ENCODE measurements at places on chromosomes 3 and 15.

- no peak for DNase-seq
Observed at GRCh38 chr3:13115991-13116390, 42.8 kb upstream of the IQSEC1 start.

DNA sequence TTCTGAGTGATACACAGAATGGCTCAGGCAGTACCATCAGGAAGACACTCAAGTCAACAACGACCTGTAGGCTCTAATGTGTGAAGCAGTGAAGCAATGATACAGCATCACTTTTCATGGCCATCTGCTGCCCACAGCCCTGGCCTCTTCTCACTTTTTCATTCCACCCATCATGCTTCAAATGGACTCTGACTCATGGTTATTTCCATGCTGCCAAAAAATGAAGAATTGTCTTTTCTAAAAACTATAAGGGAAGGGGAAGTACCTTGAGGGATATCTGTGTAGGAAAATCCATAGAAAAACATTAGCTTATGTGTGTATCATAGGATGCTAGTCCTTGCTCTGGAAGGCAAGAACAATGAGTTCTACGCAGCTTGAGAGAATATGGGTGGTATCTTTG lies 11.5 kb downstream of the HGD start:
- no peak for DNase-seq

DNA sequence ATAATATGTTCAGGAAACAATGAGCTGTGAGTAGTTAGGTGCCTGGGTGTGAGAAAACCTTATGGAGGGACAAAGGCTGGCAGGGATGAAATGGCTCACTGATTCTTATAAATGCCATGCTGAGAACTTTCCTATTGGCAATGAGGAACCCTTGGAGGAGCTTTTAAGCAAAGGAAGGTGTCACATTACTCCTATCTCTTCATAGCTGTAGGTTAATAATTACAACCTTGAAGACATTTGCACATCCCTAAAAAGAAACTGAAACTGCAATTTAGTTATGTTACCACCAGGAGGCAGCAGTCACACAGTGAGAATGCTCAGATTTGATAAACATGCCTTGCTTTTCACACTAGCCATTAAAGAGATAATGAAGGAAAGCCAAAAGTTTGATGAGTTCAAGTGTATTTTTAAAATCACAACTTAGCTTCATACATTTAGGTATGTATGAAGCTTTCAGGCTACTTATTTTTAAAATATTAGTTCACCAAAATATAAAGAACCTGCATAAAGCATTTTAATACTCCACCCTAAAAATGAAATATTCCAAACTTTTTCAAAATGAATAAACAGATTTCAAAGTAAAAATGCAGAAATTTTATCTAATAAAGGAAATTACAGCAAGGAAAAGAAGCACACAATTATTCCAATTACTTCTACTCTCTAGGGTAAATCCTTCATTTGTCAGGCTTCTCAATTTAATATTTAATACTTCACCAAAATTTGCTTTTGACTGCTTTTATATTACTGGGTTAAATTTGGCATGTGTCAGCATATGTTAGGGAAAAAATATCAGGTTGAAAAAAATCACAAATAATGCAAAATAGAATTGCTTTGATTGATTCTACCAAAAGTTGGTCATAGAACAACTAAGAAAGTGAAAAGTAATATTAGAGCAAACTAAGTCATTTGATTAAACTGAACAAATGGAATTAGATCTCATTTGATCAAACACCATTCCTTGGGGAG lies 136.9 kb upstream of the SLC2A2 start:
- no peak for DNase-seq

- no peak for DNase-seq
Observed at GRCh38 chr3:58566398-58567250, 10.6 kb downstream of the FAM107A start.

- no peak for DNase-seq
Observed at GRCh38 chr3:95715128-95715527, 1099.3 kb upstream of the EPHA6 start.

- DNase-seq: no peak
Observed at GRCh38 chr3:172646439-172647015, 64.3 kb downstream of the NCEH1 start.

GRCh38 chr3:171461525-171461917 lies 1.3 kb upstream of the TNIK start:
- DNase-seq: no peak
